ENCODE measurements at places on chromosomes 1 and 21.

DNA sequence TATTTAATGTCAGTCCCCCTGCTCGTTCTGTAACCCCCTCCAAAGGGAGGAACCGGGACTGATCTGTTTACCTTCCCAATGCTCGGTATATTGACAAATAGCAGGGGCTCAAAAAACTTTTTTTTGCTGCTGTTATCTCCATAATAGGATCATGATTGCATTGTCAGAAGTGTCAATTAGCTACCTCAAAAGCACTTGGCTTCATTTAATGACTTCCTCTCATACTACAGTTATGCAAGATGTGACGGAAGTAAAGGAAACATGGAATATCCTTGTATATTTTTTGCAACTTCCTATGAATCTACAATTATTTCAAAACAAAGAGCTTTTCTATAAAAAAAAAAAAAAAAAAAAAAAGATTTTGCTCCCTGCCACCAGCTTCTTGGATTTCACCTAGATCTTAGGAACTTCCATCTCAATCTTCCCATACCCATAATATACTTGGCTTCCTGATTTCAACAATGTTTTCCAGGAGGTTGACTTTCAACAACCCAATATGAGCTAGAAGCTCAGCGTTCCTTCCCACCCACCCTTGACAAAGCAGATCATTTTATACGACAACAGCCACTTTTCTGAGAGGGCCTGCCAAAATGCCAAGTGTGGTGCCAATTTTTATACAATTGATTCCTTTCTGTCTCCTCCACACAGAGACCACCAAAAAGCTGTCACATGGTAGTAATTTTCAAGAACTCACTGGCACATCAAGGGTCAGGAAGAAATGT lies 71.7 kb downstream of the SETD4 start:
- DNase-seq = no peak

GRCh38 chr1:76219366-76219818 lies 144.8 kb downstream of the ST6GALNAC3 start:
- DNase-seq = no peak

DNA sequence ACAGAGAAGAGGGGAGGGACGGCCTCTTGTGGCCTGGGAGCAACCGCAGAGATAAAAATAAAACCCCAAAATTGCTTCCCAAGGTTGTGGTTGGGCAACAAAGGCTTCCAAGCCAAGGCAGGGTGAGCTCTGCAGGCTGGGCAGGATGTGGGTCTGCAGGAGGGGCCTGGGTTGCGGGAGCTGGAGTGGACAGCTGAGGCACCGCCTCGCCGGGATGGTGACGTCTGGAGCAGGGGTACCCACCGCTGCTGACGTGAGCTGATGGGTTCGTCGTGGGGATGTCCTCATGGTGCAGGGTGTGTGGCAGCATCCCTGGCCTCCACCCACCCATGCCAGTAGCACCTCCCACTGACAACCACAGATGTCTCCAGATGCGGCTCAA lies 3.7 kb downstream of the AURKAIP1 start:
- DNase-seq = no peak

DNA sequence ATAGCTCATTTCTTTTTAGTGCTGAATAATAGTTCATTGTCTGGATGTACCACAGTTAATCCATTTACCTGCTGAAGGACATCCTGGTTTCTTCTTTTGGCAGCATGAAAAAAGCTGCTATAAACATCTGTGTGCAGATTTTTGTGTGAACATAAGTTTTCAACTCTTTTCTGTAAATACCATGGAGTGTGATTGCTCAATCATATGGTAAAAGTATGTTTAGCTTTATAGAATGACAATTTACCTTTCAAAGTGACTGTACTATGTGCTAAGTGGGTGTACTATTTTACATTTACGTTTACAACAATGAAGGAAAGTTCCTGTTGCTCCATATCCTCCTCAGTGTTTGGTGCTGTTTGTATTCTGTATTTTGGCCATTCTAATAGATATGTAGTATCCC lies 49.0 kb downstream of the RUNX3 start:
- no peak for DNase-seq

- no peak for DNase-seq
Observed at GRCh38 chr1:34749992-34750391, 4.9 kb upstream of the GJB5 start.

DNA sequence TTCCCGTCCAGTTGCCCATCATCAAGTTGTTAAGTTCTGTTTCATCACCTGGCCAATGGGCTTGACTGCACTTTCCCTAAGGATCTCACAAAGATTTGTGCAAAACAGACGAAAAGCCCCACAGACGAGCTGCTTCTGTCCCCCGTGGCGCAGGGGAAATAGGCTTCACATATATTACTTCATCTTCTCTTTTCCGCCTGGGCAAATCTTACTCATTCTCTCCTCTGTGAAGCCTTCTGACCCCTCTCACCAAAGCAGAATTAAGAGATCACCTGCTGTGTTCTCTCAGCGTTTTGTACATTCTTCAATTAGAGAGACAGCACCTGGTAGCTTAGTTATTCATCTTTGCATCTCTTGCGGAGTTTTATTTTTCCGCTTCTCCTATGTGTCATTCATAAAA lies 129.8 kb downstream of the IGSF21 start:
- DNase-seq = no peak

DNA sequence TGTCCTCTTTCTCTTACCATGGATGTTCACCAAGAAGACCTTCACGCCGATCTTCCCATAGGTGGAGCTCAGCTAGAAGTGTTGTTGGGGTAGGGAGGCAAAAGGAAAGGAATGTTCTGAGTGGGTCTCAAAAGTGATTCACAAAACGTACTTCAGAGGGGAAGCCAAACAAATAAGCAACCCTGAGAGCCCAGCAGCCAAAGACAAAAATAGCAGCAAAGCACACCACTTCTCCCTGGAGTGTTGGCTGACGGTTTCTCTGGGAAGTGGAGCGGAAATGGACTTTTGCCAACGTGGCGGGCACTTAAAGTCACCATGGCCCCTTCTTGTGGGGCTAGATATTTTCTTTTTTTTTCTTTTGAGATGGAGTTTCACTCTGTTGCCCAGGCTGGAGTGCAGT lies 23.1 kb downstream of the SLC26A9 start:
- no peak for DNase-seq

- DNase-seq = no peak
Observed at GRCh38 chr21:44666401-44667320, at the start of gene KRTAP12-2. Gene KRTAP12-2, minus strand, starts transcription at chr21:44666927. Its CDS starts 41 bp downstream, at chr21:44666886.

DNA sequence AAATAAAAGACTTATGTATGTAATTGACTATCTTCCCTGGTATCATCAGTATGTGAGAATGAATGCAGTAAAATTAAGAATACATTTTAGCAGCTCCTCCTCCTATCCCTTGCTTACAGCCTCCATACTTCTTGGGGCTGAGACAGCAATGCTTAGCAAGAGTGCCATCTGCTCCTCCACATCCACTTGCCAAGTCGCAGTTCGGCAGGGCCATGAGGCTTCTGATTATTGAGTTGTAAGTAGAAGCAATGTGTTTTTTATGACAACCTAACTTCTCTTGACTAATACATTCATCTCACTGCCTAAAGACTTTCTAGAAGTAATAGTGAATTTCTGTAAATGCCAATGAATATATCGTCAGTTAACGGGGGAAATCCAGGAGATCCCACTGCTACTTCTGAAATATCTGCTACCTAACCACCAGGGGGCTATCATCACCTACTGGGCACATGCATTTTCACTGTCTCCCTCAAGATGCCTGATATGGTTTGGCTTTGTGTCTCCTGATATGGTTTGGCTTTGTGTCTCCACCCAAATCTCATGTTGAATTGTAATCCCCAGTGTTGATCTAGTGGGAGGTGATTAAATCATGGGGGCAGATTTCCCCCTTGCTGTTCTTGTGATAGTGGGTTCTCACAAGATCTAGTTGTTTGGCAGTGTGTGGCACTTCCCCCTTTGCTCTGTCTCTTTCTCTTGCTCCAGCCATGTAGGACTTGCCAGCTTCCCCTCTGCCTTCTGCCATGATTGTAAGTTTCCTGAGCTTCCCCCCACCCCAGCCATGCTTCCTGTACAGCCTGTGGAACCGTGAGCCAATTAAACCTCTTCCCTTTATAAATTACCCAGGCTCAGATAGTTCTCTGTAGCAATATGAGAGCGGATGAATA lies 59.6 kb downstream of the EXTL2 start:
- DNase-seq = no peak

DNA sequence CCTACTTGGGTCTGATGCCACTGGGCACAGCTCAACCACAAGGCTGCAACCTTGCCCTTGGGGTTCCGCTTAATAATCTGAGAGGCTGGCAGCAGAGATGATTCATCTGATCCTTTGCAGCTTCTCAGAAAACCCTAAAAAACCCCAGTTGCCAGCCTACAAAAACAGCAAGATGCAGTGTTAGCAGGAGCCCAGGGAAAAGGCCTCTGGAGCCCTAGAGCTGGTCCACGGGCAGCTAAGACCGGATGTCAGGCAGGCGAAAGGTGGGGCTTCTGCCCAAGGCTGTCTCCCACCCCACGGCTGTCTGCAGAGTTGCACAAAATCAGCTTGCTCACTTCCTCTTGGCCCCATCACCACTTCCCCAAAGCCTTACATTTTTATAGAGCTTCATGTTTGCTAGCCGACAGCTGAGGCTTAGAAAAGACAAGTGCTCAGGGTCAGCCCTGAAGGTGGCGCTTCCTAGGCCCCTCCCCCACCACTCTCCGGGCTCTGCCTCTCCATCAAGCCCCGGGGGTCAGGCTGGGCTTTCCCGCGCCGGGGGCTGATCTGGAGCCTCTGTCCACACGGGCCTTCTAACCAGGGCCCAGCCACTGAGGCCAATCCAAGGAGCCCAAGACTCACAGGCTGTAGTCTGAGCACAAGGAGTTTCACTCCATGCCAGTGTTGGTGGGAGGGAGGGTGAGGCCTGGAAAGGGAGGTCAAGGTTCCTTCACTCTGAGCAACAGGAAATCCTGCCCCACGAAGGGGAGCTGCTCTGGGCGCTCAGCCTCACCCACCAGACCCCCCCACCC lies 4.2 kb upstream of the ADORA3 start:
- DNase-seq = peak; percentile 44

GRCh38 chr21:33902349-33902748 lies 13.3 kb downstream of the ATP5PO start:
- DNase-seq = no peak

DNA sequence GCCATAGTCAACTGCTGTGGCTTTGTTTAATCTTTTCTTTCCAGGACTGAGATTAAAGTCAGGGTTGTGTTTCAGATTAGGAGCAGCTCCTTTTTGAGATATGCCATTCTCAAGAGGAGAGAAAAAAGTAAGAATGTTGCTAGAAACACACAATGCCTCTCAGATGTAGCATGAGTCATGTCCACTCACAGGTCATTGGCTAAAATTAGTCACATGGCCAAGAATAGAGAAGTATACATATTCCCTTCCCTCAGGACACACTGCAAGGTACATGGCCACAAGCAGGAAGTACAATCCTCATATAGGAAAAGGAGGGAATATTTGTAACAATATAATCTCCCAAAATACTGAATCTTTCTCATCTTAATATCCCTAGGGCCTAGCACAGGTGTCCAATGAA lies 141.9 kb upstream of the PTBP2 start:
- no peak for DNase-seq

- DNase-seq = no peak
Observed at GRCh38 chr1:51840743-51841461, 37.6 kb downstream of the NRDC start.

GRCh38 chr1:56901716-56902115 lies 47.1 kb downstream of the C8A start:
- no peak for DNase-seq

- no peak for DNase-seq
Observed at GRCh38 chr21:34262469-34262845, 101.3 kb upstream of the KCNE2 start.

GRCh38 chr1:209769971-209770370 lies 14.1 kb downstream of the TRAF3IP3 start:
- DNase-seq = no peak

DNA sequence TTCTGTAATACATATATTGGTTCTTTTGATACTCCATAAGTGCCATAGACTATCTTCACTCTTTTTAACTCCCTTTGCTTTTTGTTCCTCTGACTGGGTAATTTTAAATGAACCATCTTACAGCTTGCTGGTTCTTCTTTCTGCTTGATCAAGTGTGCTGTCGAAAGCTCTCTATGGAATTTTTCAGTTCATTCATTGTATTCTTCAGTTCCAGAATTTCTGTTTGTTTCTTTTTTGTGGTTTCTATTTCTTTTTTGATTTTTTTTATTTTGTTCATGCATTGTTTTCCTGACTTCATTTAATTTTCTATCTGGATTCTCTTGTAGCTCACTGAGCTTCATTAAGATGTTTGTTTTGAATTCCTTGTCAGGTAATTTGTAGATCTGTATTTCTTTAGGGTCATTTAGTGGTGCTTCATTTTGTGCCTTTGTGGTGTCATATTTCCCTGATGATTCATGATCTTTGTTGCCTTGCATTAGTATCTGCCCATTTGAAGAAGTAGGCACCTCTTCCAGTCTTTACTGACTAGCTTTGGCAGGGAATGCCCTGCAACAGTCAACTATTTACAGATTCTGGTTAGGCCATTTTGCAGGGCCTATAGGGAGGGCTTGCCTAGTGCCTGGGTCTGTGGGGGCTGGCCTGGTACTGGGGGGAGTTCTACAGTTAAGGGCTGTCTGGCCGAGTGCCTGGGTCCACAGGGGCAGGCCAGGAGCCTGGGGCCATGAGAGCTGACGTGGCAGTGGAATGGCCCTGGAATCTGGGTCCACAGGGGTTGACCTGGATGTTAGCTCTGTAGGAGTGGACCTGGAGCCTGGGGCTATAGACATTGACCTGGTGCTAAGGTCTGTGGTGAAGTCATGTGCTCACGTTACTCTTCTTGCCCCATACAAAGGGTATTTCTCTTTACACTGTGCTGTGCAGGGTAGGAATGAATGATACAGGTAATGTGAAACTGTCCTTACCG lies 89.7 kb downstream of the MAGI3 start:
- DNase-seq = no peak

GRCh38 chr1:41444246-41444645 lies 40.2 kb downstream of the EDN2 start:
- no peak for DNase-seq

GRCh38 chr21:41482301-41482700 lies 25.7 kb downstream of the TMPRSS2 start:
- no peak for DNase-seq

- peak; percentile 5 for DNase-seq
Observed at GRCh38 chr21:36859744-36860501, 106.5 kb downstream of the HLCS start.

- no peak for DNase-seq
Observed at GRCh38 chr1:162987866-162988265, 81.3 kb upstream of the RGS4 start.

DNA sequence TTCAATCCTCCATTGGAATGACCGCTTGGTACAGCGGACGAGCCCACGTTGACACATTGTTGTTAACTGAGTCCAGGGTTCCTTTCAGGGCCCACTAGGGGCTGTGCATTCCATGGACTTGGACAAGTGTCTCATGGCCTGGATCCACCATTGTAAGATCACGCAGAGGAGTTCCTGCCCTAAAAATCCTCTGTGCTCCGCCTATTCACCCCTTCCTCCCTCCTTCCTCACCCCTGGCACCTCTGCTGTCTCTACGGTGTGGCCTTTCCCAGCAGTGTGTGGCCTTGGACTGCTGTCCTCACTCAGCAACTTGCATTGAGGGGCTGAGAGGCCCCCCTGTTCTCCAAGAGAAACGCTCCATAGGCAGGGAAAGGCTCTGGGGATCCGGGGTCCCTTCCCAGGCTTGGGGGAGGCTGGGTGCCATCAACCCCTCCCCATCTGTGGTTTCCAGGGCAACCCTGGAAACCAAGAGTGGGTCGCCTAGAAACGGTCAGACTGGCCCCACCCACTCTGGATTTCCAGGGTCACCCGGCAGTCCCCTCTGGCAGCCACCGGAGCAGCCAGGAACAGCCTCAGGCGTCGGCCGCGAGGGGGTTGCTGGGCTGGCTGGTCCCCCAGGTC lies 50.9 kb downstream of the MEGF6 start:
- DNase-seq = no peak

GRCh38 chr1:20603504-20604464 lies 14.9 kb downstream of the CDA start:
- DNase-seq = no peak
